ENCODE measurements at places on chromosomes 1 and 21.

- DNase-seq, result no peak
These were observed 194.5 kb downstream of the DSCAM start for GRCh38 chr21:40652436-40652835.

- DNase-seq, result no peak
These were observed 118.9 kb downstream of the CACHD1 start for GRCh38 chr1:64588876-64589275.

GRCh38 chr1:243848165-243848857 lies 1.7 kb downstream of the AKT3 start:
- no peak for DNase-seq

- no peak for DNase-seq
These were observed 66.2 kb upstream of the RNPC3 start for GRCh38 chr1:103459346-103459745.

DNA sequence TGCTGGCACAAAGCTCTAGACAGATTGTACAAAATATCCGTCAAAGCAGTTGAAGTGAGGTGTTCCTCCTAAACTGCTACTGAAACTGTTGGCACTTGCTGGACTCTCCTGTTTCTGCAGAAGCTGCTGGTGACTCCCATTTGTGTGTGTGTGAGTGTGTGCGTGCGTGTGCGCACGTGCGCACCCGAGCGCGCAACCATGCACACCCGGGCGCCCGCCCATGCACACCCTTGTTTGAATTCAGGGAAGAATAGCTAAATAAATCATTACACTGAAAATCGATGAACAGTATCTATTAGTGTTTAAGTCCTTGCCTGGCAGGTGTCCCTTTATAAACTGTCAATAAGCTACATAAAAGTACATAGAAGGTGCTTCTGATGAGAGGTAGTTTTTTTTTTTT lies 156.4 kb upstream of the B3GALT2 start:
- no peak for DNase-seq

DNA sequence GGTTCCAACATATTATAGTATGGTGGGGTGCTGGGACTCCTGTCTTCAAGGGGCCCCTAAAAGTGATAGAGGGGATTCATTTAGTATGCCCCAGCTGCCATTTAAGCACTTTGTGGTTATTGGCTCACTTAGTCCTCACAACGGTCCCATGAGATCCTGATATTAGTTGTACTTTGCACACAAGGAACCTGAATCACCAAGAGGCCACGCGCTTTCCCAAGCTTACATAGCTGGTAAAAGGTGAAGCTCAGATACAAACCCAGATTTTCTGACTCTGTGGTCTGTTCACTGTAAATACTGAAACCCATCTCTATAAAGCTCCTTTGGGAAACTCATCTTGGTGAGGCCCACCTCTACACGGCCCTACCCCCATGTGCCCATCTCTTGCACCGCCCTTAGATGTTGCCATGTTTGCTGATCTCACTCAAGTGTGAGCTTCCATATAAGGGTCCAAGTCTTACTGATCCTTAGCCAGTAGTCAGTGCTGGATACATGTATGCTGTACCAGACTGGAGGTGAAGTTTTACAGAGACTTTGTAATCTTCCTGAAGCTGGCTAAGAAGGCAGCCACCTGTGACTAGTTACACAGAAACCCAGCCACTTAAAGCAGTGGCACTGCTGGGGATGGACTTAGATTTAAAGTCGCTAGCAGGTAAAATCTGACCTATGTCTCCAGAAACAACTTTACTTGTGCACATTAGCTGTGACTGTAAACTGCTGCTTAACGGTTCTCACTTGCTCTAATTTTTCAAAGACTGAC lies 124.4 kb upstream of the HOOK1 start:
- no peak for DNase-seq

DNA sequence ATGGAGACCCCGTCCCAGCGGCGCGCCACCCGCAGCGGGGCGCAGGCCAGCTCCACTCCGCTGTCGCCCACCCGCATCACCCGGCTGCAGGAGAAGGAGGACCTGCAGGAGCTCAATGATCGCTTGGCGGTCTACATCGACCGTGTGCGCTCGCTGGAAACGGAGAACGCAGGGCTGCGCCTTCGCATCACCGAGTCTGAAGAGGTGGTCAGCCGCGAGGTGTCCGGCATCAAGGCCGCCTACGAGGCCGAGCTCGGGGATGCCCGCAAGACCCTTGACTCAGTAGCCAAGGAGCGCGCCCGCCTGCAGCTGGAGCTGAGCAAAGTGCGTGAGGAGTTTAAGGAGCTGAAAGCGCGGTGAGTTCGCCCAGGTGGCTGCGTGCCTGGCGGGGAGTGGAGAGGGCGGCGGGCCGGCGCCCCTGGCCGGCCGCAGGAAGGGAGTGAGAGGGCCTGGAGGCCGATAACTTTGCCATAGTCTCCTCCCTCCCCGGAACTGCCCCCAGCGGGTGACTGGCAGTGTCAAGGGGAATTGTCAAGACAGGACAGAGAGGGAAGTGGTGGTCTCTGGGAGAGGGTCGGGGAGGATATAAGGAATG lies 505 bp downstream of the LMNA start:
- no peak for DNase-seq

DNA sequence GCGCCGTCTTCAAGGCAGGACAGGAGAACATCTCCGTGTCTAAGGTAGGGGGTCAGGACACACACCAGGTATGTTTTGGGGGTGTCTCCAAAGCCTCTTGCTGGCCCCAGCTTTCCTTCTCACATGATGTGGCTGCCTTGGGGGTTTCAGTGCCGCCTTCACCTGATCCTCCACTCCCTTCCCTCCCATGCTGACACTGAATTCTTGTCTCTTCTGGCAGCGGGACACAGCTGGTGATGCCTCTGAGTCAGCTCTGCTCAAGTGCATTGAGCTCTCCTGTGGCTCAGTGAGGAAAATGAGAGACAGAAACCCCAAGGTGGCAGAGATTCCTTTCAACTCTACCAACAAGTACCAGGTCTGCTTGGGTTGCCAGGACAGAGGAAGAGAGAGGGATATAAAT lies 13.5 kb downstream of the ATP1A2 start:
- DNase-seq, result no peak

DNA sequence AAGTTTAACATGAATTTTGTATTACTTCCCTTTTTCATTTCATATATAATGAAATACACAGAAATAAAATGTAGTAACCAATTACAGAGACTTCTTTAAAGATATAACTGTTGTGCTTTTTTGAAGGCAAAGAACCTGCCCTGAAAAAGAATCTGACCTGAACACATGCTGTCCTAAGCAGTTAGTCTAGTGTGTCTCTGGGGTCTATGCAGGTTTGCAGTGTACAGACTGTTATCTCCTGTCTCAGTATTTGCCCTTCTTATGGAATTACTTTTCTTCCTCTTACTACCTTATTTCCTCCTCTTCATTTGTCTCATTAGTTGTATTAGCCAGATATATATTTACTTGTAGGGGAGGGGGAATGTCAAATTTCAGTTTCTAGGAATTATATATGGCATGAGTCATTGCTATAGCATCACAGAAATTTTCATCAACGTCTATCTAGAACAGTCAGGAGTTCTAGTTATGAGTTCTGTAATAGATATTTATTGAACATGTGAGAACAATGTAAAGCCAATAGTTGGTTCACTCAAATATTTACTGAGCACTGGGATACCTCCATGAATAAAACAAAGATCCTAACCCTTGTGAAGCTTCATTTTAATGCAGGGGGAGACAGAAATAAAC lies 28.4 kb upstream of the PLEKHO1 start:
- no peak for DNase-seq
